Natural killer cell (primary cell): ENCODE measurements at places on chromosomes 7 and 10. TPM values are rescaled to one million over a fixed set of nuclear protein-coding genes. Genes with fewer than 3 reads are reported as not detected.

The CLCN1 gene
- 0.19 TPM for total RNA-seq

The RP9 gene
- total RNA-seq, result 27.6 TPM

The OR2A1 gene
- not detected for total RNA-seq

The WNT16 gene
- not detected for total RNA-seq

The ERVW-1 gene
- total RNA-seq, result not detected

The UCN3 gene
- total RNA-seq, result not detected

DNA sequence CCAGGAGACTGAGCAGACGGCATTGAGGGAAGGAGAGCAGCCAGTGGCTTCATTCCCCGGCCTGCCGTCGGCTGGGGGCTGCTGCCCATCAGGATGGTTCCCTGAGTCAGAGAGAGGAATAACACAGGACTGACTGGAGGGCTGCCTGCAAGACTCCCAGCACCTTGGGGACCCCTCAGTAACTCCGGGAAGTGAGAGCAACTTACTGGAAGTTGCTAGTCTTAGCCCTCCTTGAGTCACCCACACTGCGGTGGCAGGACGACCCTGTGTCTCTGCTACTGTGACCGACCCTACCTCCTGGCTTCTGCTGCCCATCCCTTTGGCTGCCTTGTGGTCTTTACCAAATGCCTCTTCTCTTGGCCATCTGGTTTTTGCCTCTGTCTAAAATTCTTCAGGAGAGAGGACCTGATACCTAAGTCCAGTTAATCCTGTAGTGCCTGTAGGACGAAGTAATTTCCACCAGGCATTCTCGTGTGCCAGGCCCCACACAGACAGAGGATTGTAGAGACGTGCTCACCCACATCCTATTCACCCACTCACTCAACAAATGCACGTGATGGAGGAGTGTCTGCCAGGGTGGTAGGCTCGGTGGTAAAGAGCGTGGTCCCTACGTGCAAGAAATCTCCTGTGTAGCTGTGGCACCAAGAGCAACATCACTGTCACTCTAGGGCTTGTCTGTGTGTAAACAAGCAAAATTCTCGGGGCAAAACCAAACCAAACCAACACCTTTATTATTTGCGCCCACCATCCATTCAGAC is 156.5 kb downstream of the PRKCQ start:
- DNase-seq, result no peak

DNA sequence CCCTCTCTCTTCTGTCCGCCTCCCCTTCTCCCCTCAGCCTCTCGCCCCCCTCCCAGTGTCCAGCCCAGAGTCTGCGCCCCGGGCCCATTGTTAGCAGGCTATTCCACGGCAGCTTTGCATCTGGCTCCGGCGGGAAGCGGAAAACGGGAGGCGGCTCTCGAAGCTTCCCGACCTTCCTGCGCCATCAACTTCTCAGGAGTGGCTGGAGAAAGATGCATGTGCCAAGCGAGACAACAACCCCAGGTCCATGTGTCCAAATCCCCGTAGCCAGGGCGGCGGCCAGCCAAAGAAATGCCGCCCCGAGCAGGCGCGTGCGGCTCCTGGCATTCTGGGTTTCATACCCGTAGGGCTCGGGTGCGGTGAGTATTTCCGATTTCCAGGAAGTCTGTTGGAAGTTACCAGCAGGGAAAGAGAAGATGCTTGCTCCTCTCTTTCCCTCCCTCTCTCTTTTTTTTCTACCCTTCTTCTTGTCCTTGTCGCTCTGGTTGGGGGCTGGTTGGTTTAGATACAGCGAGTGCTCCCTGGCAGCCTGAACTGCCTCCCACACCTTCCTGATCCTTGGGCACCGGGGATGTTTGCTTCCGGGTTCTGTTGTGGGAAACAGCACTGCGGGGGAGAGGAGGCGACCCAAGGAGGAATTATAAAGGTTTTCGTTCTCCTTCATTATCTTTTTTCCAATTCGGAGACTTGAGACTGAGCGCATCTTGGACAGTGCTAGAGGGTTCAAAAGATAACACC is 1.2 kb upstream of the HOXA2 start:
- DNase-seq, result no peak

- DNase-seq, result no peak
Measured at GRCh38 chr7:105673367-105674084, 92.2 kb upstream of the EFCAB10 start.

- no peak for DNase-seq
Measured at GRCh38 chr7:101486433-101487104, 123.9 kb downstream of the COL26A1 start.

GRCh38 chr7:146557971-146558469 is 441.4 kb downstream of the CNTNAP2 start:
- no peak for DNase-seq
